Epithelial cell of esophagus (primary cell): ENCODE measurements at places on chromosomes 16 and 17.
A peak's percentile ranks its signal among the peaks of the same experiment; 100 is the strongest.

DNA sequence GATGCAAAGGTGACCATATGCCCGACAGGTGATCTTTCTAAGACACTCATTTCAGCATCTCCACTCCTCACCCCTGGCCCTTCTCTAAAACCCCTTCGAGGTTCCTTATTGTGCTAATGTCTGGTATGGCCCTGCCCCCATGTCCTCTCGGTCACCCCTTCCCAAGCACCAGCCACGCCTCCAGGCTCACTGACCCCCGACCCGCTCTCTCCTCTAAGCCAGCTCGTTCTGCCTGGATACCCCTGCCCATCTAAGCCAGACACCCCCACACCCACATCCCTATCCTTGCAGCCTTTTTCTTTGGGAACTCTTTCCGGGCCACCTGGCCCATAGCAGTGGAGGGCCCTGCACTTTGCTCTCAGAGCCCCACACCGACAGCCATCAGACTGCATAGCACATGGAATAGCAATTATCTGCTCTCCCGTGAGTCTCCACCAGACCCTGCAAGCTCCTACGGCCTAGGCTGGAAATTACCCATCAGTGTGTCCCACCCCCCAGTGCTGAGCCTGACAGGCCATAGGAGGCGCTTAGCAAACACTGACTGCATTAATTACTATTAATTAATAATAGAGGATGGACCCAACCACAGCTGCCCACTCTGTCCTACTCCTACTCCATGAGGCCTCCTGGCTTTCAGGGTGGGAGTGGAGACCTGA lies 176.7 kb downstream of the TMEM132E start:
- DNase-seq, result no peak

DNA sequence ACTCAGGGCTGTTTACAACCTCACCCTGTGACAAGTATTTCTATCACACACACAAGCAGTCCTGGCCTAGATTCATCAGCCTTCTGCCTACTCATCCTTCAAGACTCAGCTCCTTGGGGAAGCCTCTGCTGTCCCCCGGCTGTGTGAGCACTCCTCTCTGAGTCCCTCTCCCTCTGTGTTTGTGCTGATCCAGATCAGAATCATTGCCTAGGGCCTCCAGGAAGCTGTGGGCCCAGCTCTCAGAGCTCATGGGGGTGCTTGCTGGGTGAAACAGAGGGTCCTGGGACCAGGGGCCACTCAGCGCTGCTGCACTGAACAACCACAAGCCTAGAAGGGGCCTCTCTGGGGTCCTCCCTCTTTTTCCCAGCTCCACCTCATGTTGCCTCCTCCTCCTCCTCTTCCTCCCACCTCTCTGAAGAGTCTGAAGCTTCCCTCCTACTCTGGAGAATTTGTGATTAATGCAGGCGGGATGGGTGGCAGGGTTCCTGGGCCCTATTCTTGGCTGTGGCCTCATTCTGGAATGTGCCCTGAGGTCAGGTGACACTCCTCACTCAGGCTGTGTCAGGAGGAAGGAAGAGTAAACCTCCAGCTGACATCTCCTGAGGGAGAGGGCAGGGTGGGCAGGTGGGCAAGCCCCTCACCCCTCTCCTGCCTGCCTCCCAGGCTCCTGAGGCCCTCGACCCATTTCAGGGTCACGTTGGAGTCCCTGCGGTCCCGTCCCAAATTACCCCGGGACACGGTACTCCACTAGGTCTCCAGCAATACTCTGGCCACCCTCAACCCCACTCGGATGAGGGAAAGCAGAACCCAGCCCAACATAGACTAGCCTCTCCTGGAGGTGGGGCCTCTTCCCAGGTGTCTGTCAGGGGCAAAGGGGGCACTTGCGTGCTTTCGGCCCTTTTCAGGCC lies 10.1 kb downstream of the WFIKKN2 start:
- peak; percentile 67 for DNase-seq

GRCh38 chr16:72262711-72263110 lies 90.8 kb upstream of the PMFBP1 start:
- no peak for DNase-seq

GRCh38 chr17:73436954-73437353 lies 125.2 kb upstream of the CDC42EP4 start:
- DNase-seq, result no peak

GRCh38 chr16:79587897-79588296 lies 12.6 kb downstream of the MAF start:
- no peak for DNase-seq

GRCh38 chr16:668519-669171 lies 713 bp downstream of the RHOT2 start:
- DNase-seq, result no peak

DNA sequence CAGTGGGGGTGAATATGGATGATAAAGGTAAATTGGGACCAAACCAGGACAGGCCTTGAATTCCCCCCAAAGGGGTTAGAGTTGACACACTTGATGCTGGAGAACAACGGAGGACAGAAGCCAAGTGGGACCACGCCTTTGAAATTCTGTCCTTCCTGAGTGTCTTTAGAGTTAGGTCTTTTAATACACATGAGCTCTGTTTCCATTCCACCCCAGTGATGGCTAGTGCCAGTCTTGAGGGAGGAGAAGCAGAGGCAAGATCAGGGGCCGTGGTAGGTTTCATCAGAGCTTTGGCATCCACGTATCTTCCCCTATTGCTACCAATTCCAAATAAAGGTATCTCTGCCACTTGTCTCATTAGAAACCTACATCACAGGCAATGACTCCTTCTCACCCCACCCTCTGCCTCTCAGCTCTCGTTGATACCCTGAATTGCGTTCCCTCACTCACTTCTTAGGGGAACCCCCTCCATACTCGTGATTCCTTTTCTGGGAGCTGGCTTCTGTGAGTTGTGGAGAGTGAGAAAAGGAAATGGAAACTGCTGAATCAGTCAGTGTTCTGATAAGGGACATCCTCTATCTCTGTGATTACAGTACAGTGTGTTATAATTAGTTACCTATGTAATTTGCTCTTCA lies 2.4 kb upstream of the CCL3L1 start:
- DNase-seq, result no peak

- DNase-seq, result peak; percentile 48
Measured at GRCh38 chr17:21213638-21214014, 335 bp downstream of the TMEM11 start.

DNA sequence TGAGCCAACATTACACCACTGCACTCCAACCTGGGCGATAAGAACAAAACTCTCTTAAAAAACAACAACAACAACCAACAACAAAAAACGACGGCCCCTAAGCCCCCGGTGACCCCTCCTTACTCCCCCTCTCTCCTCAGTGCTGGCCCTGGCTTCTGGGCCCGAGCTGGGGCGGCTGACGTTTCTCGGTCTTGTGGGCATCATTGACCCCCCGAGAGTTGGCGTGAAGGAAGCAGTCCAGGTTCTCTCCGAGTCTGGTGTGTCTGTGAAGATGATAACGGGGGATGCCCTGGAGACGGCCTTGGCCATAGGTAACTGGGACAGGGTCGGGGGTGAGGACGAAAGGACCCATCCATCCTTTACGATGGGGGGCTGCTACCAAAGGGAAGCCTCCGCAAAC lies 52.7 kb downstream of the MEAK7 start:
- DNase-seq, result no peak

DNA sequence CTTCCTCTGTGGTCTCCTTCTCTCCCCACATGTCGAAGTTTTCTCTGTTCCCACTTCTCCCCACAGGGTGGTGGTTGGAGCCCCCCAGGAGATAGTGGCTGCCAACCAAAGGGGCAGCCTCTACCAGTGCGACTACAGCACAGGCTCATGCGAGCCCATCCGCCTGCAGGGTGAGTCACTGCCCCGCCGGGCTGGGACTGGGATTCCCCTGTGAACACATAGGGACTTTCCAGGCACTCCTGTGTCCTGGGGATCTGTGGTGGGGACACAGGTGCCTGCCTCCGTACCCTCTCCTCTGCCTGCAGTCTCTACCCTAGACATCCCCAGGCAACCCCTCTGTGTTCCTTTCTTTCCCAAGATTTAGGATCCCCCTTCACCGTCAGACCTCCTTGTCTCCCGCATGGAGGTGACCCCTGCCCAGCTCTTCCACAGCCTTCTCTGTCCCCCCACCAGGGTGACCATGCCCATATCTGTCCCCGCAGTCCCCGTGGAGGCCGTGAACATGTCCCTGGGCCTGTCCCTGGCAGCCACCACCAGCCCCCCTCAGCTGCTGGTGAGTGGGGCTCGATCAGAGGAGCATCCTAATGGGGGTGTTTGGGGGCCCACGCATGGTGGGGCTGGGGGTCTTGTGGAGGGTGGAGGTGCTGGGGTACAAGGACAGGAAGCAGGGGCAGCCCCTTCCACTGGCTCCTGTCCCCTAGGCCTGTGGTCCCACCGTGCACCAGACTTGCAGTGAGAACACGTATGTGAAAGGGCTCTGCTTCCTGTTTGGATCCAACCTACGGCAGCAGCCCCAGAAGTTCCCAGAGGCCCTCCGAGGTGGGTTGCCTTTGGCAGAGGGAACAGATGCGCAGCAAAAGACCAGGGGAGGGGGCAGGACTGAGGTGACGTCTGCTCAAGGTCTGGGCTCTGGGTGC lies 5.8 kb downstream of the ITGAM start:
- DNase-seq, result peak; percentile 92

- DNase-seq, result no peak
Measured at GRCh38 chr16:29815032-29815721, 775 bp upstream of the PAGR1 start.

GRCh38 chr17:72865954-72866353 lies 226.5 kb downstream of the SLC39A11 start:
- no peak for DNase-seq

- no peak for DNase-seq
Measured at GRCh38 chr17:10357768-10358167, 15.0 kb downstream of the MYH13 start.

- no peak for DNase-seq
Measured at GRCh38 chr17:9218064-9218635, 196.8 kb downstream of the NTN1 start.

DNA sequence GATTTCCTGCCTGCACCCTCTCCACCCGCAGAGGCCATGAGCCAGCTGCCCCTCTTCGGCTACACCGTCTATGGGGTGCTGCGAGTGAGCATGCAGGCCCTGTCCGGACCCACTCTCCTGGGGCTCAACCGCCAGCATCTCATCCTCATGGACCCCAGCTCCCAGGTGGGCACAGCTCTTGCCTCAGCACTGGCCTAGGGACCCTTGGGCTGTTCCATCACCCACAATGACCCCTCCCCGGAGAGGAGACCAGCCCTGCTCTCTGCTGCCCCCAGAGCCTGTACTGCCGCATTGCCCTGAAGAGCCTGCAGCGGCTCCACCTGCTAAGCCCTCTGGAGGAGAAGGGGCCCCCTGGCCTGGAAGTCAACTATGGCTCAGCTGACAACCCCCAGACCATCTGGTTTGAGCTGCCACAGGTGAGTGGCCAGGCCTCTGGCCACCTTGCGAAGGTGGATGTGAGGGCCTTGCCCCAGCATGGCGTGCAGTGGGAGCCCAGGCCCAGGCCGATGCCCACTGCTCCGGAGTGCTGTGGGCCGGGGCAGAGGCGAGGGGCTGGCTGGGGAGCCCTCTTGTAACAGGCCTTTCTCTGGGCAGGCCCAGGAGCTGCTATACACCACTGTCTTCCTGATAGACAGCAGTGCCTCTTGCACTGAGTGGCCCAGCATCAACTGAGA lies 7.3 kb upstream of the SMIM5 start:
- DNase-seq, result peak; percentile 30

- DNase-seq, result peak; percentile 62
Measured at GRCh38 chr16:74700438-74701225, at the start of gene MLKL. TSS of gene MLKL (minus strand) at chr16:74700862. CDS start at chr16:74695757, 5,105 bp downstream.

DNA sequence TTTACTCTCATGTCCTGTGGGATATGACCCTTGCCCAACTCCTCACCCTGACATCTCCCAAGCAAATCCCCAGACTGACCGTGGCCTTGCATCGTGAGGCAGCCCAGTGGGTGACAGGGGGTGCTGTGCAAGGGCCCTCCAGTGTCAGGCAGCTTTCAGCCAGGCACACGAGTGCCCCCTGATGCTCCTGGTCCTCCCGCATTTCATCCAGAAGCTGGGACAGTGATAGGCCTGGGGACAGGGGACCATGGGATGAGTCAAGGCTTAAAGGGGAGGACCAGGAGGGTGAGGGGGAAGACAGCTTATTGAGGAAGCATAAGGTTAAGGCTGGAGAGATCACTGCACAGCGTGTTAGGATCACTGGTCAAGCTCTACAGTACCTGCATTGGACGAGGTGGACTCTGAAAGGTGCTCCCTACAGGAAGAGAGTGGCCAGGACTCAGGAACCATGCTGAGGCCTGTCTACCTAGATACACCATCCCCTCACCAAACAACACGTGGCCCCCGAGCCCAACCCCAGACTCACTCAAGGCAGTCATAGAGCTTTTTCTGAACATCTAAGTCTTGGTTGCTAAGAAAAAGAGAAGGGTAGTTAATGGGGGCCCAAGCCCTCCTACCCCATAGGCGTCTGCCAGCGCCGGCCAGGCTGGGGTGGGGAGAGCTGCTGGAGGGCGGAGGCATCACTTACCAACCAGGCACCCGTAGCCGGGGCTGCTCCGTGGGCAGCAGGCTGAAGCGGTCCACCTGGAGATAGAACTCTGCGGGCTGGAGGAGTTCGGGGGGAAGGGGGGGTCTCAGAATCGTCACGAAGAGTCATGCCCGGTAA lies 998 bp downstream of the ACD start:
- no peak for DNase-seq

GRCh38 chr17:27975146-27976011 lies 67.1 kb upstream of the NLK start:
- DNase-seq, result peak; percentile 58

DNA sequence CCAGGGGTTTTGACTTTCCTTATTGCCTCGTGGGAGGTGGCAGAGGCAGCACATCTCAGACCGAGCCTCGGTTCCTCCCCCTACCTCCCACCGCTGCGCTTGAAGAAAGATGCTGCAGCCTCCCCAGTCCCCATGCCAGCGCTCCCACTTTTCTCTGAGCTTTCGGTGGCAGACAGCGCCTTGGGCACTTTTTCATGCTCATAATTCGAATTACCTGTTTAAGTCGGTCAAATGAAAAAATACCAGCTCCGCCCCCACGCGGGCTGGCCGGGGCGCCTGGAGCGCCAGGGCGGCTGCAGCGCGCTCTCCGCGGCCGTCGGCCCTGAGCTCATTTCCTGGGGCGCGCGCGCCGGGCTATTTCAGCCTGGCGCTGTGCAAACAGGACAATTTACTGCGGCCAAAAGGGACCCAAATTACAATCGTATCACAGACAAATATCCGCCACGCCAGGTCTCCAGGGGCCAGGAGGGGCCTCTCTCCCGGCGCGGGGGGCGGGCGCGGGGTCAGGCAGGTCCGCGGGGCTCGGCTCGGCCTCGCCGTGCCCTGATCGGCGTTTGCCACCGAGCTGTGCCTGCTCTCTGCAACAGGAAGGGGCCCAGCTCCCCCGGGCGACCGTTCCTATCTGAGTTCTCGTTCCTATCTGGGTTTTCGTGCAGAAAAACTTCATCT lies 45.0 kb downstream of the SOST start:
- peak; percentile 45 for DNase-seq

- no peak for DNase-seq
Measured at GRCh38 chr16:55906123-55906522, 30.9 kb upstream of the CES5A start.

- no peak for DNase-seq
Measured at GRCh38 chr16:3695610-3696369, 21.5 kb downstream of the TRAP1 start.

DNA sequence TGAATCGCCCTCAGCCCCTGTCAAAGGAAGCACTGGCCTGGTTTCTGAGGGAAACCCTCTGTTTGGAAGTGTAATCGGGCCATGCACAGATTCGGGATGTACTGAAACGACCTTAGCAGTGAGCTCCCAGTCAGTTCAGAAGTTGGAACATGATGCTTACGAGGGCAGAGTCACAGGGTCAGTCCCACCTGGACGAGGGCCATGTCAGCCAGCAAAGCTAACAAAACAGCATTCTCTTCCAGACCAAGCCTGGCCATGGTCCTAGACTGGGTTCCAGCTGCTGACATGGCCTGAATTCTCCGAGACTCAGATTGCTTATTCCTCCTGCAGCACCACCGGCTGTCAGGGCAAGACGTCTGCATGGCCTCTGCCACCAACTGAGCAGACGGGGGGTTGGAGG lies 192.2 kb upstream of the WSCD1 start:
- DNase-seq, result no peak
